Kidney (tissue), 22 donors: ENCODE measurements at places on chromosomes 13 and 19. TPM values are rescaled to one million over a fixed set of nuclear protein-coding genes. Genes with fewer than 3 reads are reported as not detected.

GRCh38 chr13:44822291-44822690 is 167.0 kb downstream of the NUFIP1 start:
- no peak for DNase-seq

DNA sequence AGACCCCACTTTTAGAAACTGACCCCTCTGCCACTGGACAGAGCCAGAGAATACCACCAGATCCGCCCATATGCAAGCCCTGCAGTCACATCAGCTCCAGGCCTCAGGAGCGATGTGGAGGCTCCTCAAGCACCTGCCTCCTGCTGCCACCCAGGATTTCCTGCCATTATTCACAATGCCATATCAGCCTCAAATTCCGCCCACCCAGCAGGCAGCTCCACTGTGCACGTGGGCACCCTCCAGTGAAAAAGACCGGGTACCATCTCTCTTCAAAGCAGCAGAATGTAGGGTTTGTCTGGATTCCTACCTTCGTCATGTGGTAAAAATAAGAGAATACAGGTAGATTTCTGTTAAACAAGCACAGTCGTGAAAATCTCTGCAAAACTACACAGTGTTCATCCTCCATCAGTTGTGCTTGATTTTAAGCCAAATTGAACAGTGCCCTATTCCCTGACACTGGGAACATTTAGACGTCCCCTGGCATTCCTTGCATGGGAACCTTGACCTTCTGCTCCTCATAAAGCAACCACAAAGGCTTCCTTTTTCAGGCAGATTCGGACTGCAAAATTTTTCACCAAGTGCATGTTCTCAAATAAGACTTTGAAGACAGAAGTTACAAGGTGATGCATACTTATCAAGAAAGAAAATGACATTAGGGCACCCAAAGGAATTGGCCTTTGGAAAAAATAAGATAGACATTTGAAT is 56.4 kb downstream of the FAM124A start:
- no peak for DNase-seq

LRP3 gene
- polyA plus RNA-seq = 13.9 TPM

GRCh38 chr19:535017-535835 is 3.7 kb downstream of the CDC34 start:
- DNase-seq = no peak

DNA sequence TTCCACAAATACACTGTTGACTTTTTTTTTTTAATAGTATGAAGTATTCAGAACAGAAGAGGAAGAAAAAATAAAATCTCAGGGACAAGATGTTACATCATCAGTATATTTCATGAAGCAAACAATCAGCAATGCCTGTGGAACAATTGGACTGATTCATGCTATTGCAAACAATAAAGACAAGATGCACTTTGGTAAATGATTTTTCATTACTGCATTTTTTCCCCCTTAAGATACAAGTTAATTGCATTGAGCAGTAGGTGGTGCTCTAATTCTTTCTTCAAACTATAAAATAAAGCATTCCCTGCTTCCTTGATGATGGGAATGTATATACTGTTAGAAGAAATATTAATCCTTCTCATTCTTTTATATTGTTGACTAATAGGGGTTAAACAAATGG is 17.1 kb downstream of the UCHL3 start:
- no peak for DNase-seq

DNA sequence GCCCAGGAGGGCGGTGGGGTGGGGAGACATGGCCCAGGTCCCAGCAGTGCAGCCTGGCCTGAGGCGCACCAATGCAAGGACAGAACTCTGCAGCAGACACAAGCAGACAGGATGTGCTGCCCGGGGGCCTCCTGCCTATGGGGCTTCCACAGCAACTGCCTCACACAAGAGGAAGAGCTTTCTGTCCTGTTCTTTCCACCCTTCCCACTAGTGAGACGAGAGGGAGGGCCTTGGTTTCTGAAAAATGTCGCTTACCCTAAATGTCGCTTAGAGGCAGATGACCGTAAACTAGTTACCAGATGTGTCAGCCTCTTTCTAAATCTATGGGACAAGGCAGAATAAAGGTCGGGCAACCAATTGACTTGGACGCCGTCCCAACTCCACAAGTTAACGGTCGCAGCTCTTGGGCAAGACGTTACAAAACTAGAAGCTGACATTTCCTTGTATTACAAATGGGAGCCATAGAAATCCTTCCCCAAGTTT is at the start of gene LAIR1:
Gene LAIR1 (minus strand): TSS at position 157 of the 483 bp plus-strand sequence. CDS start 127 bp downstream, at position 30.
- no peak for DNase-seq

RYR1 gene
- 0.69 TPM for polyA plus RNA-seq

- DNase-seq = no peak
Observed at GRCh38 chr19:5895409-5895808, 8.2 kb downstream of the NDUFA11 start.

GRCh38 chr19:55909801-55910200 is 22.3 kb downstream of the NLRP13 start:
- DNase-seq = no peak

DNA sequence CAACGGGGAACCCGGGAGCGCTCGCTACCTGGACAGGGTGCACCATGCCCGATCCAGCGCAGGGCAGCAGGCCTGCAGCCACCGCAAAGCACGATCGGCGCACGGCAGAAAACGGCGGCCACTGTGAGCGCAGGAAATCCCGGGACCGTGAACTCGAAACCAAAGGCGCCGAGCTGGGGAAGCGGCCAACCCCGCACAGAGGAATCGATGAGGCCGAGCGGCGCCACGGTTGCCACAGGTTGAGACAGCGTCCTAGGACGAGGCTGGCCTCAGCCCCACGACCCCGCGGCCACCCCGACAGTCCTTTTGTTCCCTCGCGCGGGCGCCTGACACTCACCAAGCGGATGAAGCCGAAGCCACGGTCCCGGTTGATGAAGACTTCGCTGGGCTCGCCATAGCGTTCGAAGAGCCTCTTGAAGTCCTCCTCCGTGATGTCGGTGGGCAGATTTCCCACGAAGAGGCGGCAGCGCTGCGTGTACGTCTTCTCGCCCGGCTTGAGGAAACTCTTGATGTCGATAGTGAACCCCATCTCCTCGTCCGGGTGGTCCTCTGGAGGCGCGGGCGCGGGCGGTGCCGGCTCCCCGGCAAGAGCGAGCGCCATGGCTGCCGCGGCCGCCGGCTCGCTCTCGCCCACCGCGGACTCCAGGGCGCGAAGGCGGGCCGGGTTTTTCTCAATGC is 557 bp downstream of the PSPC1 start:
- peak; percentile 77 for DNase-seq

ASPDH gene
- 115 TPM for polyA plus RNA-seq

ZNF878 gene
- 0.67 TPM for polyA plus RNA-seq

GRCh38 chr13:99435116-99435515 is 66.2 kb upstream of the TM9SF2 start:
- no peak for DNase-seq

FAM83E gene
- polyA plus RNA-seq = 0.41 TPM

ZNF285 gene
- 2.8 TPM for polyA plus RNA-seq

DNA sequence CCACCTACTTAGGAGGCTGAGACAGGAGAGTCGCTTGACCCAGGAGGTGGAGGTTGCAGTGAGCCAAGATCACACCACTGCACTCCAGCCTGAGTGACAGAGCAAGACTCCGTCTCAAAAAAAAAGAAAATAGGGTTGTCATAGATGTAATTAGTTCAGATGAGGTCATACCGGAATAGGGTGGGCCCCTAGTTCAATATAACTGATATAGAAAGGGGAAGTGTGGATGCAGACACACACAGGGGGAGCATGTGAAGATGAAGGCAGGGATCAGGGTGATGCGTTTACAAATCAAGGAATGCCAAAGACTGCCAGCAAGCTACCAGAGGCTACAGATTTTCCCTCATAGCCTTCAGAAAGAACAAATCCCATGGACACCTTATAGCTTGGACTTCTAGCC is 24.3 kb upstream of the EEF1AKMT1 start:
- no peak for DNase-seq

DNA sequence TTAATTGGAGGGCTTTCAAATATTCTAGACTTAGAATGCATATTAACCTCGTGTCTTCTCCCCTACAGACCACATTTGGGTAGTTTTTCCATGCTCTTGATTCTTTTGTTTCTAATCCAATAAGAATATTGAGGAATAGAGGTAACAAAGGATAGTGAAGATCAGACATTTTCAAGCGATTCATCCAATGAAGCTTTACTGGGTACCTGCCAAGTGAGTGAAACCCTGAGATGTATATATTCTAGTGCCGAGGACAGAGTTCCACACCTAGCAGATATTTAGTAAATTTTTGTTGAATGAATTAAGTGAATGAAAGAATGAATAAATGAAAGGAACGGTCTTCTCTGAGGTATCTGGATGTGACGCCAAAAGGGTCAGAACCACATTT is 442 bp upstream of the RFC3 start:
- DNase-seq = no peak

CEACAM3 gene
- polyA plus RNA-seq = not detected

GRCh38 chr13:24644036-24644435 is 36.2 kb upstream of the ATP12A start:
- DNase-seq = no peak

CABP5 gene
- not detected for polyA plus RNA-seq

DNA sequence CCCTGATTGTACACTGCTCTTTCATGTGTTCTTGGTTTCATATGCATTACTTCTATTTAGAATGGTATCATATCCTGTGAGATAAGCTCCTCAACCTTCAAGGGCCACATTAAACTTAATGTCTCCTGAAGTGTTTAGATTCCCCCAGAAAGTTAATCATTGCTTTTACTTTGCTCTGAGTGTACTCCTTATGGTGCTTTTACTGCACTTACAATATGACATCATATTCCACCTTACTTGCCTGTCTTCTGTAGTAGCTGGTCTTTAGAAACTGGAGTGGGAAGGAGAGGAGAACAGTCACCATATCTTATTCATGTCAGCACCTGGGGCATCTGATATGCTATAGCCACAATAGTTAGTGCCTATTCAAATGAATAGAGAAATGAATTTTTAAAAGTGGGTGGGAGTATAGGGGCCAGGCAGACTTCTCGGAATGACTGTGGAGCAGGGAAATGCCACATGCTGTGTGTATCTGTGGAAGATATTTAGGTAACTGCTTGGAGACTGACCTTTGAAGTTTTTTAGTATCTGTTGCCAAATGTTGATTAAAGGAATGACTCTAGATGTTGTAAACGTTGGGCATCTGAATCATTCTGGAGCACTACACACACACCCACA is 40.2 kb downstream of the SLAIN1 start:
- DNase-seq = no peak

DNA sequence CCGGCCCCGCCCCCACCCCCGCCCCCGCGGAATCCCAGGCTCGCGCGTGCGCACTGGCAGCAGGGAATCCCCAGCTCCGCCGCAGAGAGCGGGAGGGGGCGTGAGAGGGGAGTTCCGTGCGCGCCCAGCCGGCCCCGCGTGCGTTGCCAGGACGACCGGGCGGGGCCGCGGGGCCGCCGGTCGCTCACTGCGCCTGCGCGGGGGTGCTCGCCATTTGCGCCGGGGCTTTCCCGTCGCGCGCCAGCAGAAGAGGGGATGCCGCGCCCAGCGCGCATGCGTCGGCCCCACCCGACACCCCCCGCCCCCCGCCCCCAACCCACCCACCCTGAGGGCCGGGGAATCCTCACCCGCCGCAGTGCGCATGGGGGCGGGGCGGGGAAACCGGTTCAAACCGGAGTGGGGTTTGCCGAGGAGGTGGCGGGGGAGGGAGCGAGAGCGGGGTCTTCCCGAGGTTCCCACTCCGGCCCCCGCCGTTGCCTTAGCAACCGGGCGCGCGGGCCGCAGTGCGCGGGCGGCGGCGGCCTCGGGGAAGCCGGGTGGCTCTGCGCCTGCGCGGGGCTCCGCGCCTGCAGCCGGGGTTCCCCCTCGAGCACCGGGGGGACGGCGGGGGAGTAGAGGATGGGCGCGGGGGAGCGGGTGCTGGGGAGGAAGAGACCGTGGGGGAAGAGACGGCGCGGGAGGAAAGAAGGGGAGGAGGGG is 15.1 kb downstream of the CCDC124 start:
- DNase-seq = peak; percentile 97

DNA sequence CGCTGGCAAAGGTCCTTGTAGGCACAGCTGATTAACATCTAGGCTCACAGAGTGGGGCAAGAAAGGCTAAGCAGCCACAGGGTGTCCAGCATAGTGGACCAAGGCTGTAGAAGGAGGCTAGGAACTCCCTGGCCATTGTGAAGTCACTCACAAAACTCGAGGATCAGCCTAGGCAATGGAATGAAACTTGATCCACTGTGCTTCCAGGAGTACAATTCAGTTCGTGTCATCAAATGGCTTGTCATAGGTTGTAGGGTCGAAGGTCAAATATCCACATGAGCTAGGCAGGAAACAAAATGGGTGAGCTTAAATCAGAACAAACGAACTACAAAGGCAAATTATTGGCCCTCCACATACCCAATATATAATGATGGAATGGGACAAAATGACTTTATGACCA is 4.4 kb upstream of the FAM187B start:
- DNase-seq = no peak

GALP gene
- not detected for polyA plus RNA-seq

GRCh38 chr13:71865874-71866334 is 1.1 kb downstream of the DACH1 start:
- peak; percentile 67 for DNase-seq

GRCh38 chr19:31718032-31718431 is 368.8 kb upstream of the TSHZ3 start:
- no peak for DNase-seq

DNA sequence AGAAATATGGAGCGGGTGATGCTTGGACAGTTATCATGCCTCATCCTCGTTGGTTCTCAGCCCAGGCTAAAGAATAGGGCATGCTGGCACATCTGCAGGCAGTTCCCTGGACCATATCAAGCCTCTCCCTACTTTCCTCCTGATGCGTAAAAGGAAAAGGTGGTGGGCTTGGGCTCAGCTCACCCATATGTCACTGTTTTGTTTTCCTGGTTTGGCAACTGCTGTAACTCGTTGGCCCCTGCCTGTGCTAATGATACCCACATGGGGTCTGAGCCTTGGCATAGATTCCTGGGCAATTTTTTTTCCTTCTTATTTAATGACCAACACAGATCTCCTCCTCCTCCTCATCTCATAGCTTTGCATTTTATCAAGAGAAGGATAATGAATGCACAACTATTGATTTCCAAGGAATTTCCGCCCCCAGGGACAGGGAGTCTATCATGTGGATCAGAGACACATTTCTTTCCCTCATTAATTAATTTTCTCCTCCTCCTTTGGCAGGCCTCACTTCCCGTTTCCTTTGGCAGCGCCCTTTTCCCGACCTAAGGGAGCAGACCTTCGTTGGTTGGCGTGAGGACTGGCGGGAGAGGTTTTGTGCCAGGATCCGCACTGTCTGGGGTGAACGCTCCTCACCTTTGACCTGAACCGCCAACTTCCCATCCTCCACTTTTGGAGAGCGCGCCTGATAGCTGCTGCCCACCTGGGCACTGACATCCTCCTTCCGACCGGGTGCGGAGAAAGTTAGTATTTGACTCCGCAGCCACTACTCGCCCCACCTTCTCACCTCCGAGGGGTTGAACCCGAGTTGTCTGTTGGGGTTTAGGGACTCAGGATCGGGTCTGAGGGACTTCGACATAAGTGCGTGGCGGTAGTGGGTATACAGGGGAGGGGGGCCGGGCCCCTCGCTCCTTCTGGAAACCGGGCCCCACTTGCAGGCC is 3.4 kb upstream of the POU4F1 start:
- DNase-seq = no peak
